Kidney glomerular epithelial cell (primary cell): ENCODE measurements at places on chromosomes 6 and 20.

GRCh38 chr20:45164906-45165305, 9.8 kb upstream of the PI3 start:
- DNase-seq: no peak

- DNase-seq: no peak
Measured at GRCh38 chr6:121438869-121439268, 3.4 kb downstream of the GJA1 start.

GRCh38 chr6:118869350-118869749, 24.6 kb upstream of the ASF1A start:
- peak; percentile 20 for DNase-seq

GRCh38 chr6:27768556-27768955, 143.6 kb downstream of the OR2B2 start:
- DNase-seq: no peak

- no peak for DNase-seq
Measured at GRCh38 chr20:40678286-40678875, 10.7 kb downstream of the MAFB start.

- DNase-seq: no peak
Measured at GRCh38 chr6:52511163-52511562, 65.7 kb downstream of the TRAM2 start.

GRCh38 chr20:11777387-11778205, 140.1 kb upstream of the BTBD3 start:
- DNase-seq: no peak

DNA sequence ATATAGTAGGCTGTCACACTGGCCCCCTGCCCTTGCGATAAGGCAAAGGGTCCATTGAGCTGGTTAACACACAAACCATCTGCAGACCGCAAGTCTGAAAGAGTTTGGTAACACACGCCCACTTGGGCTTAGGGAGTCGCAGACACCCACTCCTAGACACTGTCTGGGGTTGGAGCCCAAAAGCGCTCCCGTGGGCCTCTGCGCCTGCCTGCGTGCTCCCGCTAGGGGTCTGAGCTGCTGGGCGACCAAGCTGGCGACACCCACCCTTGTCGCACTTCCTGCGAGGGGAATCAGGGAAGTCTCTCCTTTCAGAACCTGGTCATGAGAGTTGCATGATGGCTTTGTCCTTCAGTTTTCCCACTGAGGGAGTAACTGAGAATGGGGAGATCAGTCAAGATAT, 653.0 kb downstream of the HTR1B start:
- DNase-seq: no peak

- no peak for DNase-seq
Measured at GRCh38 chr6:128686084-128686483, 165.7 kb upstream of the PTPRK start.

DNA sequence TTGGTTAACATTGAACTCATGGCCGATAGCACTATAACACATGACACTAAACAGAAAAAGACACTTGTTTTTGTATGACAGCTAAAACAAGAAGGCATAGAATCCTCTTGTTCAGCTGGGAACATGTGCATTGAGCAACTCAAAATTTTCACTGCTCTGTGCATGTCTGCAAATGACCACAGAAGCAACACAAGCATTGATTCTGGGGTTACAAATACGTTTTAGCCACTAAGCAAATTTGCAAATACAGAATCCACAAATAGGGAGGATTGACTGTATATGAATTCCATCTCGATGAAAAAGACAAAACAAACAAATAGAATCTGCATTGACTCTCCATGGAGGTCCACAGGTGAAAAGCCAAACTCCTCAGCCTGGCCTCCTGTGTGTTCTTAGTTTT, 31.7 kb downstream of the C6orf132 start:
- no peak for DNase-seq

DNA sequence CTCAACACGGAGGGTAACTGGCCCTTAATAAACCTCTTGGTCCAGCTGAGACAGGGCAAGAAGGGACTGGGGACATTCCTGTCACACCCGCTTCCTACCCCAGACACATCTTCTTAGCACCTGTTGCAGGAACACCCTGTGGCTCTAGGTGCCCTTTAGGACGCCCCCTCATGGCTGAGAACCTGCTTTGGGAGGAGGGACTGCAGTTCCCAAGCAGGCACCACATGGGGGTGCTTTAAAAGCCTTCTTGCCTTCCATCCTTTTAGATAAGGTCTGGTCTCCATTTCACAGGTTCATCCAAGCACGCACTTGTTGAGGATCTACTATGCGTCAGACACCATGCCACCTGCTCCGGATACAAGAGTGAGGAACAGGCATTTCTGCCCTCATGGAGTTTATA, 26.6 kb downstream of the NSFL1C start:
- DNase-seq: no peak

- DNase-seq: no peak
Measured at GRCh38 chr6:168208402-168208801, 111.2 kb downstream of the DACT2 start.

DNA sequence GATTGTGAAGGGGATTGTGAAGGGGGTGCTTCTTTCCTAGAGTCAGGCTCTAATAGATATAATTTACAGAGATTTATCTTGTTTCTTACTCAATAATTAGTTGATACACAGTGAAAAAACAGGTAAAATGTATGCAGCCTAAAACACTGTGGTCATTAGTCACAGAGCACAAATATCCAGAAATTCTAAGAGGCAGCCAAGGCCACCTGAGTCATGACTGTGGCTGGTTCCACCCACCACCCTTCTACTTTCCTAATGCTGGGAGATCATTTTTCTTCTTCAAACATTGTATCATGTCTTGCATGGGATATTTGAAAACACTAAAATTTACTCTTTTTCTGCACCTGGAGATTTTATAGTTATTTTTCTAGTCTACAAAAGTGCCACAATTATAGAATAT, 181.6 kb downstream of the OTOR start:
- no peak for DNase-seq

GRCh38 chr6:20687494-20687893, 153.2 kb downstream of the CDKAL1 start:
- no peak for DNase-seq

DNA sequence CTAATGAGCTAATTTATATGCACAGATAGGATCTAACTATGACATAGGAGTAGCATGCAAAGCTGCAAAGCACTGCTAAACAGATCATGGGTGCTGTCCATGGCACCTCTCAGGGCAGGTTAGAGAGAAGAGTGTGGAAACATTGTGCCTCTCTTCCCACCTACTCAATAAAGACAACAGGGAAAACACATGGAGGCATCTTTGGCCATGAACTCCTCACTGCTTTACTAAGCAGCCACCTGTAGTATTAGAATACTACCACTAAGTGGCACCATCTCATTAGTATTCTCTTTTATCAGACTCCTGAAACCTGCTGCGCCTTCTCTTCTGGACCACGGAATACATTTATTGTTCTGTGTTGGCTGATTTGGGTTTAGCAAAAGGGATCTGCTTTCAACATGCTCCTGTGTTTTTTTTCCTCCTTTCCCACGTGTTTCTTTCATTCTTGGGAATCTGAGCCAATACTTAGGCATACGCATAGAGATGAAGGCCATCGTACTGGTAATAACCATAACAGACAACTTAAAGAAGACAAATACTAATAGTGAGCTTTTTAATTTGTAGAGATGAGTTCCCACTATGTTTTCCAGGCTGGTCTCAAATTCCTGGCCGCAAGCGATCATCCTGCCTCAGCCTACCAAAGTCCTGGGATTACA, 9.4 kb upstream of the HDDC2 start:
- DNase-seq: peak; percentile 70

DNA sequence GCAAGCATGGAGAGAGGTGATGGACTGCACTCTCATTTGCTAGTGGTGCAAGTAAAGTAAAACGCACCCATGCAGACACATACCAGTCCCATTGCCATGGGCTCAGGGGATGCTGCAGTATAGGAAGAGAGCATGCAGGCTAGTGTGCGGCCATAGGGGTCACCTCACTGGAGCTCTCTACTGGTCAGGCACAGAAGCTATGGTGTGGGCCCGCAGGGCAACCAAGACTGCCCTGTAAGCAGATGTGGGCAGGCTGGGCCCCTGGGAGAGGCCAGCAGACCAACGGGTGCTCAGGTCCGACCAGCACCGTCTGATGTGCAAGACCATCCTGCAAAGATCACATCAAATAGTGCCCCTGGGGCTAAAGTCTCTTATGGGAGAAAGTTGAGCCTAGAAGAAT, 290.7 kb downstream of the HTR1B start:
- DNase-seq: no peak

DNA sequence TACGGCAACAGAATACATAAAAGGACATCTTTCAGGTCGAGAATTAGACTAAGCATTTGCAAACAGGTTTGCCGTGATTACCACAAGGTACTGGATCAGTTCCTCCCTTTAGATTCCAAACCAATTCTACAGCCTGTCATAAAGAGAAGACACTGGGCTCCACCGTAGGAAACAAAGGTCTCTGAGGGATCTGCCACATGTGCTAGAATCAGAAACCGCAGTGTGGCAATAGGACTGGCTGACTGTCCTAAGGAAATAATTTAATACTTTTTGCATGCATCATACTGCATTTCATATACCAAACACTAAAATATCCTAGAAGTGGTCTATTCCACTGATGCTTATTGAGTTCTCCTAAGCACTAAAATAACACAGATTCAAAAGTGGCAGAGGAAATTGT, 59.2 kb downstream of the POPDC3 start:
- DNase-seq: no peak

- DNase-seq: no peak
Measured at GRCh38 chr20:25546048-25546447, 39.3 kb downstream of the NINL start.

DNA sequence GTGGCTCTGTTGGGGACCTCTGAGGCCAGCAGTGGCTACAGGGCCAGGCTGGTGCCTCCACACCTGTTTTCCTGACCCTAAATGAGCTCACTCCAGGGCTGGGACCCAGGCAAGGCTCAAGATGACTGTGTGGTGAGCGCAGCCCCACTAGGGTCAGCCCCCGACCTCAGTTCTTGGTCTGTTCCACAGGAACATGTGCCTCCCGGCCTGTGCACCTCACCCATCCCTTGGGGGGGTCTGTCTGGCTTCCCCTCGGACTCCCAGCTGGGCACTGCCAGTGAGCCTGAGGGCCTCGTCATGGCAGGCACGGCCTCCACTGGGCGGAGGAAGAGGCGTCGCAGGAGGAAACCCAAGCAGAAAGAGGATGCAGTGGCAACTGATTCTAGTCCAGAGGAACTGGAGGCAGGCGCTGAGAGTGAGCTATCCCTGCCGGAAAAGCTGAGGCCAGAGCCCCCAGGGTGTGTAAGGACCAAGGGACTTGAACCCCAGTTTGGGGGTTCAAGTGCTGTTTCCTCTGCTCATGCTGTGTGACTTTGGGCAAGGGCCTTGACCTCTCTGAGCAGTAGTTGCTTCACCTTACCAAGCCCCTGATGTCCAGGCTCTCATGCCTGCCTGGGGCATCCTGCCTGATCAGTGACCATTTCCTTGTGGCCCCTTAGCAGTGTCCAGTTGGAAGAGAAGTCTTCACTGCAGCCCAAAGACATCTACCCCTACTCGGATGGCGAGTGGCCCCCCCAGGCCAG, 8.0 kb downstream of the LPIN3 start:
- no peak for DNase-seq

DNA sequence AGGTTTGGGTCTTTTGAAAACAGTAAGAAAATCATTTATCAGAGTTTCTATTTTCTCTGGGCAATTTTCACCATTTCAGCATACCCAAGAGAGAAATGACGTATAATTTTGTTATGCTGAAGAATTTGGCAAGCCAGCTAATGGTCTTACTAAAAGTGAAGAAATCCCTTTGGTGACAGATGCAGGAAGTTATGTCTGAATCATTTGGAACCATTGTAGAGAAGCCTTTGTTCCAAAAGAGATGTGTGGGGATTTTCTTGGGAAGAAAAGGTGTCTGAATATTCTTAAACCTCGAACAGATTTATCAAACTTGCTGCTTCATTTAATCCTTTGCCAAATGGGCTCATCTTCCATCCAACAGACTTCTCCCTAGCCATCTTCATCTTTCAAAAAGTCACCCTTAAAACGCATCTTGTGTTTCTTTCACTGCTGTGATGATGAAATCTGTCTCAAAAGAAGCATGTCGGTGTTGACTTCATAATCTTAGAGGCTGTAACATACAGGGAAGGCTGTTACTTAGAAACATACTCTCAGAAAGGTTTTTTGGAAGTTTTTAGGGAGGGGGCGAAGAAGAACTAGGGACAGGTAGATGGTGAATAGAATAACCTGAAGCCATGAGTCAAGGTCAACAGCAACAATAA, 39.5 kb downstream of the CITED2 start:
- peak; percentile 33 for DNase-seq

DNA sequence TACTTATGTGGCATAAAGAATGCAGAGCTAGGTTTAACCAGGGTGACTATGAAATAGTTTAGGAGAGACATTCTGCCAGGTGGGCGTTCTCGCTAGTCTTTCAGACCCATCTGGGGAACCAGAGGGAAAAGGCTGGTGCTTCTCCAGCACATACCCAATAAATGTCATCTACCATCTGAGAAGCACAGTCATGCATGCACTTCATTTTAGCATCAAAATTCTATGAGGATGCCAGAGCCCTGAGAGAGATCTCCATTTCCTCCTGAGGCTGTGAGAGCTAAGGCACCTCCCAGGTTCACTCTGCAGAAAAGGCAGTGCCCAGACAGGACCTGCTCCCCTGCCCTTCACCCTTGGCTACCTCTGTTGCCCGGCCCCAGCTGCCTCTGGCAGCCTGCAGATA, 231.7 kb upstream of the PRND start:
- no peak for DNase-seq

- DNase-seq: no peak
Measured at GRCh38 chr6:150072201-150072600, 3.3 kb upstream of the ULBP3 start.

- DNase-seq: no peak
Measured at GRCh38 chr6:77454386-77454785, 8.9 kb downstream of the HTR1B start.

- peak; percentile 57 for DNase-seq
Measured at GRCh38 chr6:119349361-119350201, at the start of gene MAN1A1. Gene MAN1A1 (minus strand): TSS chr6:119349761. CDS start chr6:119349065, 696 bp downstream.

DNA sequence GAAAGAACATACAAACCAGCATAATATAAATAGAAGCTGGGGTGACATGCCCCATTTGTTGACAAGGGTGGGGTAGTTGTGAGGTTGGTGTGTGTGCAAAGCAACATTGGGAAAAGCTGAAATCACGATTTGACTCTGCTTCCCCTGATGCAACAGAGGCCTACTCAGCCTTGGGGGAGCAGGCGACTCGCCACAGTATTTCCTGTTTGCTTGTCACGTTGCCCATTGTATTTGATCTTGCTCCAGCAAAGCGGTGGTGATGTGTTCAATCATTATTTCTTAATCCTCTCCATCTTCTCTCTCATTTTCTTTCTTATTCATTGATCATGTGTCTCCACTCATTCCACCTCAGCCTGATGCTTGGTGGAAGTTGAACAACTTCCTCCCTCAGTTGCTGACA, 165.8 kb upstream of the CITED2 start:
- DNase-seq: no peak

- no peak for DNase-seq
Measured at GRCh38 chr20:64137598-64138031, 26.6 kb upstream of the MYT1 start.

GRCh38 chr6:128150376-128150775, 249.5 kb upstream of the THEMIS start:
- no peak for DNase-seq

- DNase-seq: no peak
Measured at GRCh38 chr6:2086326-2086965, 159.0 kb downstream of the GMDS start.
